GM23338 (cell line): ENCODE measurements at places on chromosomes 11 and 22. TPM values are rescaled to one million over a fixed set of nuclear protein-coding genes. Genes with fewer than 3 reads are reported as not detected.
A peak's percentile ranks its signal among the peaks of the same experiment; 100 is the strongest.

Gene GGTLC2
- total RNA-seq, result not detected in 2 replicates

Gene DGCR2
- 59.3 and 83.0 TPM in 2 replicates for total RNA-seq

- peak overlapping the region; percentile 13; the same call in 1 of the 2 replicates for H3K27ac ChIP-seq
- H3K4me1 ChIP-seq, result peaks cover 22% of the 10 kb centered on the region
- H3K27me3 ChIP-seq, result no peaks in the 10 kb centered on the region
Observed at GRCh38 chr11:73818846-73819245, 31.2 kb downstream of the MRPL48 start.

- no peaks in the 10 kb centered on the region for H3K4me1 ChIP-seq
- H3K4me3 ChIP-seq, result no peak overlapping the region
- H3K27ac ChIP-seq, result no peak overlapping the region
- H3K36me3 ChIP-seq, result no peaks in the 10 kb centered on the region
Observed at GRCh38 chr22:46721501-46722085, 16.5 kb downstream of the CERK start.

GRCh38 chr11:36596880-36597279 is 1.2 kb downstream of the RAG2 start:
- no peak overlapping the region for H3K4me3 ChIP-seq
- peaks cover 5% of the 10 kb centered on the region; the same call in 1 of the 2 replicates for H3K4me1 ChIP-seq
- no peak for DNase-seq

DNA sequence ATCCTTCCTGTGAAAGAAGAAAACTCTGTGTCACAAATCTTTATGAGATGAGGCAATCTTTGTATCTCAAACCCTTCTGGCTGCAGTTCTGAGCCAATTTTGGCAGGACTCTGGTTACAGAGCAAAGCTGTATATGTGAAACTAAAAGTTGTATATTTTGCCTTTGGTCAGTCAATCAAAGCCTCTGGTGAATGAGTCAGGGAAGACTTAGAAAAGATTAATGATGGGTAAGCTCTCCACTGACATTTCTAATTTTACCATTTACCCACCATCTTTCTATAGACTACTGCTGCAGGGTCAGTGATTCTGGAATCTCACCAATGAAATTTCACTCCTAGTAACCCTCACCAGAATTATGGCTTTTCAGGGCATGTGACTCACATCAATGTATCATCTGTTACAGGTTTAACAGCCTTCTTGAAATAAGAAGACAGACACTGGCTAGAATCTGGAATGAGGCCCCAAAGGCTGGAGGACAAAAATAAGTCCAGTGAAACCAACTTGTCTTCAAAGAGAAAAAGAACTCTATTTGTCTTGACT is 43.3 kb downstream of the USP35 start:
- H3K27me3 ChIP-seq, result no peaks in the 10 kb centered on the region
- H3K4me1 ChIP-seq, result no peaks in the 10 kb centered on the region; the same call in 1 of the 2 replicates
- no peaks in the 10 kb centered on the region for H3K36me3 ChIP-seq
- no peak overlapping the region for H3K4me3 ChIP-seq
- H3K27ac ChIP-seq, result no peak overlapping the region

Gene TMEM184B
- 76.5 and 95.1 TPM in 2 replicates for total RNA-seq

- no peaks in the 10 kb centered on the region for H3K4me1 ChIP-seq
- no peak overlapping the region for H3K4me3 ChIP-seq
- H3K27ac ChIP-seq, result no peak overlapping the region
- DNase-seq, result no peak
- no peaks in the 10 kb centered on the region for H3K27me3 ChIP-seq
- H3K36me3 ChIP-seq, result 0 out of 2 replicates have a peak, but pooled peaks cover 4% of the 10 kb centered on the region
Observed at GRCh38 chr22:49483281-49483870, 344.3 kb downstream of the BRD1 start.
